Fibroblast of skin of abdomen (primary cell): ENCODE measurements at places on chromosomes 2 and 18.
A peak's percentile ranks its signal among the peaks of the same experiment; 100 is the strongest.

DNA sequence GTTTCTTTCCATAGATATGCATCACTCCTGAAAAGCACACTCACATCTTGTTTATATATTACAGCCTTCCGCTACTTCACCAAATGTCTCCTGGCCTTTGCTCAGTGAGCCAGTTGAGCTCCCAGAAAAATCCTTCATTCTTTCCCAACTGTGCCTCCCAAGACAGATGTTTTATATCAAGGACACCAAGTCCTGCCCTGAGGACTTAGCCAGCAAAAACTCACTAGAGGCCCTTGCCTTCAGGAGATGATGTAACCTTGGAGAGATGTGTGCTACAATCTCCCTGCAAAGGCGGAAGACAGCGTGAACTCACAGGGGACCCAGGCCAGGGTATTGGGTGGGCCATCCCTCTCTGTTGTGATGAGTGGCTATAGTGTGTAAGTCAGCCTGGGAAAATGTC is 86.1 kb upstream of the CTAGE1 start:
- peak; percentile 94 for DNase-seq

DNA sequence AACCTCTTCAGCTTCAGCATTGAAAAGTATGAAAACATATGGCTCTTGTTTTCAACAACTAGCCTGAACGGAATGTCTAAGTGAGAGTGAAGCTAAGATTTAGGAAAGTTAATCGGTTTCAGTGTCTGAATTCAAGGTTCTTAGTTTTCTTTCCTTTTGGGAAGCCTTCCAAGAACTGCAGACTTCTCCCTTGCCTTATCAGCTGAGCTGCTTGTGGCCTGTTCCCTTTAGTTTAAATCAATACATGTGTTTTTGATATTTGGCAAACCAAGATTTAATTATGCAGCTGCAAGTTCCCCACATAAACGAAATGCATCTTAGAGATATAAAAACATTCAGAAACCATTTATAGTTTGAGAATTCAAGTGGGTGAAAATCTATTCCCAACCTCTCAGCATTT is 274.3 kb upstream of the NRP2 start:
- DNase-seq: peak; percentile 97

GRCh38 chr2:148885209-148885608 is 10.2 kb downstream of the KIF5C start:
- no peak for DNase-seq

DNA sequence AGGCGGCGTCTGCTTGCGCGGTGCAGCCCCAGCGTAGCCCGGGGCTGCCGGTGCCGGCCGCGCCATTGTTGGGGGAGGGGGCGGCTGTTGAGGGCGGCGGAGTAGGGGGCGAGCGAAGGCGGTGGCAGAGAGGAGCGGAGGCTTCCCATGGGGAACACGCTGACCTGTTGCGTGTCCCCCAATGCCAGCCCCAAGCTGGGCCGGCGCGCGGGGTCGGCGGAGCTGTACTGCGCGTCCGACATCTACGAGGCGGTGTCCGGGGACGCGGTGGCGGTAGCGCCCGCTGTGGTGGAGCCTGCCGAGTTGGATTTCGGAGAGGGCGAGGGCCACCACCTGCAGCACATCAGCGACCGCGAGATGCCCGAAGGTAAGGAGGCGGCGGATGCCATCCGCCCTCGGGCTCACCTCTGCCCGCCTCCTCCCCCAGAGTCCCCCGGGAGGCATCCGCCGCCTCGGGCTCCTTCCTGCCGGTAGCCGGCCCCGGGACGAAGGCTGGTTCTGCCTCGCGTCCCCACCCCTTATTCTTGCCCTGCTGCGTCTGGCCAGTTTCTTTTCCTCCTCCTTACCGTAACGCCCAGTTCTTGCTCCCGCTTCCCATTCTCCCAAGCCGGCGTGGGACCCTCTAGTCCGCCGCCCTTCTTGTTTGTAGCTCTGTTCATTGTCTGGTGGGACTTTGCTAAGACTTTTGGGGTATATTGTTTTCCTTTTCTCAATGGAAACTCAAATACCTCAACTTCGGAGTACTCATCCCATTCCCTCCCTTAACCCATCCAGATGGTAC is 500 bp downstream of the CCNYL1 start:
- DNase-seq: no peak

- DNase-seq: no peak
Measured at GRCh38 chr2:96164459-96165184, 19.4 kb upstream of the DUSP2 start.

- peak; percentile 53 for DNase-seq
Measured at GRCh38 chr2:216315802-216316603, 56.3 kb downstream of the MARCHF4 start.

GRCh38 chr18:32324181-32324580 is 134.3 kb downstream of the MEP1B start:
- DNase-seq: peak; percentile 46

- DNase-seq: no peak
Measured at GRCh38 chr2:232368311-232368731, 10.2 kb upstream of the ALPP start.

- DNase-seq: no peak
Measured at GRCh38 chr2:113712941-113713340, 43.5 kb downstream of the SLC35F5 start.

GRCh38 chr2:196322973-196323810 is 151.8 kb upstream of the STK17B start:
- peak; percentile 72 for DNase-seq

DNA sequence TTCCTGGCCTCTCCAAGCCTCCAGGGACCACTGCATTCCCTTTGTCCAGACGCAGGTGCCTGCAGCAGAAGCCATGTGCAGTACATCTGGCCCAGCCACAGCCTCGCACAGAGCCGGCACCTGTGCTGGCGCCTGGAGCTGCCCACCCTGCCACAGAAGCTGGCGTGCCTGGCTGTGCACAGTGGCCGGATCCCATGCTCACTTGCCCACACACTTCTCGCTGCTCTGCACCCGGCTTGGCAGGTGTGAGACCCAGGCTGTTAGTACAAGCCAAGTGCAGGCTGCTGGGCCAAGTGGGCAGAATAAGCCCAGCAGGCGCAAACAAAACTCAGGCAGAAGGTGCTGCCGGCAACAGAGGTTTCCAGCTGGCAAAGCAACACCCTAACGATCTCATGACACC is 124.5 kb upstream of the CCDC150 start:
- DNase-seq: no peak

DNA sequence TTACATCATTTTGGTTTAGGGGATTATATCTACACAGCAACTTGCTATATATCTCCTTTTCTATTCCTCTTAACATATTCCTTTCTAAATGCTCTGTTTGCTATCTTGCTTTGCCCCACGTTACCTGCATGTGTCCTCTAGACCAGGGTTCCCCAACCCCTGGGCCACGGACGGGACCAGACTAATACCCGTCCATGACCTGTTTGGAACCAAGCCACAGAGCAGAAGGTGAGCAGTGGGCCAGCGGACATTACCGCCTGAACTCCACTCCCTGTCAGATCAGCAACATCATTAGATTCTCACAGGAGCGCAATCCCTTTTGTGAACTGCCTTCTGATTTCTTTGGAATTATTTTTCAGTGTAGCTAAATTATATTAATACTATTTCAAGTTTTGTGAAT is 66.7 kb downstream of the KCMF1 start:
- DNase-seq: no peak

GRCh38 chr2:239420082-239420481 is 19.3 kb upstream of the HDAC4 start:
- no peak for DNase-seq

DNA sequence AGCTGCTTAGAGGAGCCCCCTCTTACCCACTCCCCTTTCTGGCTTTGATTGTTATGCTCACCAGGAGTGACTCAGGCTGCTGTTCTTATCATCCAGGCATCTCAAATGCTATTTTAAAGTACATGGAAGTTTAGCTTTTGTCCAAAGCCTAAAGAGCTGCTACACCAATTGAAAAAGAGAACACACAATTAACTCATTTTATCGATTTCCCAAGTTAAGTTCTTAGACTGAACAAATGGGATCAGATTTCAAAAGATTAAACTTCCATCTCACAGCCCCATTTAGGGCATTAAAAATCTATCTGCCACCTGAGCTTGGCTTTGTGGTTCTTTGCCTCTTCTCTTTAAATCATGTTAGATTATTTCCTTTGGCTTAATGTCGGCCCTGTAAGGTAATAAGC is 81.2 kb downstream of the MYO5B start:
- no peak for DNase-seq

DNA sequence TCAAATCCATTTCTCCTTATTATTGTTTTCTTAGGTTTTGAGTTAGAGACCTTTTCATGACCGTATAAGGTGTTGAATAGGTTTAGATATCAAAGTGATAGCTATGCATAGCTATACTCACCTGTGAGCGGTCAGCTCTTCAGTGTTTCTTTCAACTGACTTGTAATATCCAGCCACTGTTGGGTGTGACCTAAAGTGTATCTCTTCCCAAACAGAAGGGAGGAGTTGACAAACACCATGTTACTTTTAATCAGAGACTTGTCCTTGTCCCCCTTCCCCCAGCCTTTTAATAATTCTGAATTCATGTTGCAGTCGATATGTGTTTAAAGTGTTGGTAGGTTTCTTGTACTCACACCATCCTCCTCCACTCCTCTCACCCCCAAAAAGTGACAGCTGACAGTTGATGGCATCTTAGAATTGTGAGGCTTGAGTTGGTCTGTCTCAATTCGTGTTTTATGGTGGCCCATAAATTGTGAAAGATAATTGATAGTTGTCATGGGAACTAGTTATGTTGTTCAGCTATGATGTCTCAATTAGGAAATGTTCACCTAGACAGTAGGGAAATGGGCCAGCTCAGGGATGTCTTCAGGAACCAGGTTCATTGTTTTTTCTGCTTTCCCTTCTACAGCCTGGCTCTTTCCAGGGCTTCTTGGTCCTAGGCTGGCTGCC is 12.0 kb downstream of the NEDD4L start:
- no peak for DNase-seq

- DNase-seq: no peak
Measured at GRCh38 chr2:150885774-150886386, 375.8 kb downstream of the RBM43 start.

DNA sequence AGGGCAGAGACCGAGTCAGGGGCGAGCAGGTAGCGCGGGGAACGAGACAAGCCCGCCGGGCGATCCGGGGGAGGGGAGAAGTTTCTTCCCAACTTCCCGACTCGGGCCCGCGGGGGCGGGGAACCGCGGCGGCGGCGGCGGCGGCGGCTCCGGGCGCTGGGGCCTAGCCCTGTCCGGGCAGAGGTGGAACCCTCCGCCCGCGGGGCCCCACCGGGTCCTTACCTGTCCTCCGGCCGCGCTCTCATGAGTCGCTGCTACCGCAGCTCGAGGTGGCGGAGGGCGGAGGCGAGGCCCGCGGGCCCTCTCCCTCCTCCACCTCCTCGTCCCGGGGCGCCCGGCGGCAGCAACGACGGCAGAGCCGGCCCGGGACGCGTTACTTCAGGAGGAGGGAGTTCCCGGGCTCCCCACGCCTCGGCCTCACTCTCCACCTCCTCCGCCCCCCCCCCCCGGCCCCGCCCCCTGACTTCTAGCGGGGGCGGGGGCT is at the start of gene YES1:
YES1 (minus strand) TSS at position 351 of the 484 bp plus-strand sequence. CDS start 55,415 bp downstream, outside the sequence.
- DNase-seq: peak; percentile 75

DNA sequence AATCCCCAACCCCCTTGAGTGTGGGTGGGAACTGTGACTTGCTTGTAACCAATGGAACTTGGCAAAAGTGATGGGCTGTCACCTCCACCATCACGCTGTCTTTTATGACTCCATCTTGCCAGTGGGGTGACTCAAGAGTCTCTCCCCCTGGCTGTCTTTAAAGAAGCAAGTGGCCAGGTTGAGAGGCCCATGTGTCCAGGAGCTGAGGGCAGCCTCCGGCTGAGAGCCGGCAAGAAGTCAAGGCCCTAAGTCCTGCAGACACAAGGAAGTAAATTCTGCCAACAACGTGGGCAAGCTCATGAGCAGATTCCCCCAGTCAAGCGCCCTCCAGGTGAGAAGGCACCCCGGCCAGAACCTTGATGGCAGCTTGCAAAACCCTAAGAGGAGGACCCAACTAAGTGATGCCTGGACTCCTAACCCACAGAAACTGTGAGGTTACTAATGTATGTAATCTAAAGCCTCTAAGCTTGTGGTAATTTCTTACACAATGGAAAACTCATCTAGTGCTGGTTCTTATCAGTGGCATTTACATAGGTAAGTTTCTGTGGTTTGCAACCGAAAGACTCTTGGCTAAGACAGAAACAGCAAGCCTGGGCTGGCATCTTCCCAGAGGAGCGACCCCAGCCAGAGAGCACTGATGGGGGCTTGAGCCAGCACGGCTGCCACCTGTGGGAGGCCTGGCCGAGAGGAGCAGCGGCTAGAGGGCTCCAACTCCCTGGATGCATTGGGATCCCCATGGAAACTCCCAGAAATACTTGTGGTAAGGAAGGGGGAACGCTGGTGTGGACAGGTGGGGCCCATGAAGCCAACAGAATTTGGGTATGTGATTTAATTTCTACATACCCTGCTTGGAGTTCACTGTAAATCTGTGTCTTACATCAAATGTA is 49.3 kb downstream of the CIB4 start:
- DNase-seq: no peak

- no peak for DNase-seq
Measured at GRCh38 chr2:234102112-234102511, 51.6 kb downstream of the SPP2 start.

GRCh38 chr2:181887045-181887444 is 4.5 kb upstream of the ITPRID2 start:
- no peak for DNase-seq

DNA sequence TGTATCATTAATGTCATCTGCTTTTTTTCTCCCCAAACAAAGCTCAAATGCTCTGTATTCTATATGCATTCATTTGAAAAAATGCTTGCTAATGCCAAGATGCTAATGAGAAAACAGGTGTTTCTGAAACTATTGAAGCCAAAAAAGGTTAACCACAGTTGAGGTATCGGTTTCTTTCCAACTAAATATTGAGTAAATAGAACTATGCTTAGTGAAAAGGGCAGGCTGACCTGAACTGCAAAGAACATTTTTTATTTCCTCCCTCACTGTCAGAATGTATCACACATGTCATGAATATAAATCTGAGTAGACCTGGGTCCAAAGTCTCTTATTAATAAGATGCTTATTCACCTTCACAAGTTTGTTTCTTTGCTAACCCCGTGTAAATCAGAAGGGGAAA is 866.6 kb downstream of the CPS1 start:
- no peak for DNase-seq

DNA sequence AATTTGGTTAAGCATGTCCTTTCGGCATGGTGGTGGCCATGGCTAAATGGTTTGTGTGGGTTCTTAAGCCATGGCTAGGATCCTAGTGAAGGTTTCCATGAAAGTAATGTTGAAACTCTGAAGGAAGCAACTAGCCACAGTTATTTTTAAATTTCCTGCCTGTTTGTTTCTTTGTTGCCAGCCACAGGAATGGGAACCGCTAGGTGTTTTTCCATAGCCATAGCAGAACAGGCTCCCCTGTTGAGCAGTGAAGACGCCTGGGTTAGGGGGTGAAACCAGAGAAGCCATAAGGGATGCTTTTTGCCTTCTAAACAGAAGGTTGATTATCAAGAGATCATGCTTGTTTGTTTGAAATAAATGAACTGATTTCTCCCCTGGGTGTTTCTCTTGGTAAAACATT is 60.1 kb upstream of the CHMP1B start:
- no peak for DNase-seq

- DNase-seq: no peak
Measured at GRCh38 chr2:148832637-148833036, 42.4 kb upstream of the KIF5C start.

- DNase-seq: peak; percentile 26
Measured at GRCh38 chr2:160695402-160696086, 201.9 kb upstream of the RBMS1 start.

GRCh38 chr18:10401521-10401920 is 52.9 kb upstream of the APCDD1 start:
- peak; percentile 80 for DNase-seq

- peak; percentile 4 for DNase-seq
Measured at GRCh38 chr18:44450226-44450625, 230.5 kb upstream of the SETBP1 start.

GRCh38 chr2:236776695-236777251 is 207.1 kb downstream of the ACKR3 start:
- DNase-seq: peak; percentile 88
